Nasal cavity respiratory epithelium epithelial cell of viscerocranial mucosa (primary cell): ENCODE measurements at places on chromosomes 13 and 19. TPM values are rescaled to one million over a fixed set of nuclear protein-coding genes. Genes with fewer than 3 reads are reported as not detected.

Gene LCP1
- 1.1 and 18.5 TPM in 2 replicates for total RNA-seq

Gene PRTN3
- not detected in 2 replicates for total RNA-seq

Gene SIGLEC8
- not detected in 2 replicates for total RNA-seq

Gene THSD8
- total RNA-seq, result 0.28 TPM in 1 of 2 replicates, not detected in the other

Gene EXOSC5
- total RNA-seq, result 20.8 and 30.4 TPM in 2 replicates

Gene ZNF575
- total RNA-seq, result under 0.01 and 0.07 TPM in 2 replicates

Gene MYO1F
- not detected in 2 replicates for total RNA-seq

Gene ZNF418
- 4.4 and 9.4 TPM in 2 replicates for total RNA-seq

Gene SYNGR4
- not detected in 2 replicates for total RNA-seq

Gene GDF15
- total RNA-seq, result 172 and 183 TPM in 2 replicates

Gene SLITRK5
- under 0.01 and 0.07 TPM in 2 replicates for total RNA-seq

Gene SPART
- 63.9 and 123 TPM in 2 replicates for total RNA-seq

Gene TPTE2
- not detected in 2 replicates for total RNA-seq

Gene CACNG6
- not detected in 2 replicates for total RNA-seq
